ENCODE measurements at places on chromosomes 2 and 18.

DNA sequence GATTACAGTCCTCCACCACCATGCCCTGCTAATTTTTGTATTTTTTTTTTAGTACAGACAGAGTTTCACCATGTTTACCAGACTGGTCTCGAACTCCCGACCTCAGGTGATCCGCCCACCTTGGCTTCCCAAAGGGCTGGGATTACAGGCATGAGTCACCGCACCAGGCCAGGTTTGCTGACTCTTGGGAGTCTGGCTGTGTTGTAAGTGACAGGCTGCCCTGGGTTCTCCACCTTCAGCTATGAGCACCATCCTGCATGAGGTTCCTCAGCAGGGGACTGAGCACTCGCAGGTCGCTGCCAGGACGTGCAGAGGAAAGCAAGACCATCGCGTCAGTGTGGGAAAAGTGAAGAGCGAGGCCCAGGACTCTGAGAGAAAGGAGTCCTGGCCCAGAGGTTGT, 112.6 kb upstream of the NDUFV2 start:
- DNase-seq = no peak

- DNase-seq = no peak
These were observed 121.9 kb downstream of the CACNB4 start for GRCh38 chr2:151976945-151977353.

GRCh38 chr2:160940699-160941098, 219.5 kb upstream of the TANK start:
- no peak for DNase-seq

DNA sequence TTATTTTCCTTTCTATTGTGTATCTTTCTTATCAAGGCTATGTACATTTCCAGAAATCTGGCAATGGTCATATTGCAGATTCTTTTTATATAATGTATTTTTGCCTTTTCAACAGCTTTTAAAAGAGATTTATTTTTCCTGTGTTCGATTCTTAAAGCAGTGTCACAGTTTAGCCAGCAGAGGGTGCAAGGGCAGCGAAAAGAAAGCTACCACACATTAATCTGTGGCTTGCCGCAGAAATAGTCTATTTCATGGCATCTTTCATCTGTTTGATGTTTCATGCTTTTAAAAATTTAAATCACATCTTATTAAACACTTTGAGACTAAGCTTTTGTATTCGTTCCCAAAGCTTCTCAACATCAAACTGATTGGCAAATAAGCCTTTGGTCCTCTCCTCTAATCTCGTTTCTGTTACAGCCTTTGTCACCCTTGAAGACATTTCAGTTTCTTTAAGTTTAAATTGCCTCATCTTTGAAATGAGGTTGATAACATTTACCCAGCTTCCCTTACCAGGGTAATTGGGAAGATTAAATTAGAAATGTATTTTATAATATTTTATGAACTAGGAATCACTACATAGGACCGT, 73.3 kb downstream of the PIK3C3 start:
- DNase-seq = no peak

DNA sequence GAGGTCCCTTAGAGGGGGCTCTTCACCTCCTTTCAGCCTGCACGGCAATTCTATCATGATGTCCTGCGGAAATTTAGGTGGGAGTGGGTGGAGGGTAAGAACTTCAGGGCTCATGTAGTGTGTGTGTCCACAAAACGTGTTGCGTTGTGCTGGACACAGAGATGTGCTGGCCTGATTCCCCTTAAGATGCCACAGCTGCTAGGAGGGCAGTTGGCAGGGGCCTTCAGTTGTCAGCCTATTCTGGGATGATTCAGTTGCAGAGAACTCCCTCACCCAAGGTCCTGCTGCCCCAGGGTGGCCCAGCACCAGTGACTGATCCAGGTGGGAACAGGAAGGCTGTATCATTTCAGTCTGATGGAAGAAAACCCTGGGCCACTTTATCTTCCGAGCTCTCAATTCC, 1.0 kb upstream of the HJURP start:
- no peak for DNase-seq

DNA sequence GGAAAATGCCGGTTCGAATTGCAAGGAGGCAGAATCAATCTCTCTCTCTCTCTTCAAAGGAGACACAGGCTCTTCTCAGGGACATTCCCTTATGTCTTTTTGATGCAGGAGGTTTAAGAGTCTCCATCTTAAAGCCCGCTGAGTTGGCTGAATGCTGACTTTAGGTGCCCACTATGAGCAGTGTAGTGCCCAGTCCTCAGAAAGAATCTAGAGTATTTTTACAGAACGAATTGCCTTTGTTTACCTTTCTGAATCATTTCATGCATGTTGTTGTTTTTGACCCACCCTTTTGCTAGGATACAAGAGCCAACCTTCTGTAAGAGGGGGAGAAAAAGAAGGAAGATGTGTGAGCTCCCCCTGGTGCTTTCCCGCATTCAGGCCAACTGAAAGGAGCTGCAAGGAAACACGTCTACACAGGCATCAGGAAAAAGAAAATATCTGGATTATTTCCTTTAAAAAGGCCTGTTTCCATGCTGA, 193.5 kb upstream of the TCF4 start:
- DNase-seq = no peak

DNA sequence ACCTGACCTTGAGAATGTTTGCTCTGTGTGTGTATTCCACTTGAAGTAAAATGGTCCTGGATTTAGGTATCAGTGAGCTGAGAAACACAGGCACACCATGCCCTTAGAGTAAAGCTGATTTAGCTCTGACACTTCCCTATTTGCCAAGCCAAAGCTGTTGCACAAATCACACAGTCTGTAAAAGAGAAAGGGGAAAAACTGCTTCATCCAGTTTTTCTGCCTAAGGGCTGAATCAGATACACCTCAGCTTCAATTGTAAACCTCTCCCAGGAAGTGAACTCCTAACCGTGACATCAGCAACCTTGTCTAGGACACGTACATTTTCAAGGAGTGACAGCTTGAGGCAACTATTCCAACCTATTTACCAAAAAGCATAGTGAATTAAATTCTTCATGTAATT, 150.4 kb downstream of the NR4A2 start:
- DNase-seq = no peak

DNA sequence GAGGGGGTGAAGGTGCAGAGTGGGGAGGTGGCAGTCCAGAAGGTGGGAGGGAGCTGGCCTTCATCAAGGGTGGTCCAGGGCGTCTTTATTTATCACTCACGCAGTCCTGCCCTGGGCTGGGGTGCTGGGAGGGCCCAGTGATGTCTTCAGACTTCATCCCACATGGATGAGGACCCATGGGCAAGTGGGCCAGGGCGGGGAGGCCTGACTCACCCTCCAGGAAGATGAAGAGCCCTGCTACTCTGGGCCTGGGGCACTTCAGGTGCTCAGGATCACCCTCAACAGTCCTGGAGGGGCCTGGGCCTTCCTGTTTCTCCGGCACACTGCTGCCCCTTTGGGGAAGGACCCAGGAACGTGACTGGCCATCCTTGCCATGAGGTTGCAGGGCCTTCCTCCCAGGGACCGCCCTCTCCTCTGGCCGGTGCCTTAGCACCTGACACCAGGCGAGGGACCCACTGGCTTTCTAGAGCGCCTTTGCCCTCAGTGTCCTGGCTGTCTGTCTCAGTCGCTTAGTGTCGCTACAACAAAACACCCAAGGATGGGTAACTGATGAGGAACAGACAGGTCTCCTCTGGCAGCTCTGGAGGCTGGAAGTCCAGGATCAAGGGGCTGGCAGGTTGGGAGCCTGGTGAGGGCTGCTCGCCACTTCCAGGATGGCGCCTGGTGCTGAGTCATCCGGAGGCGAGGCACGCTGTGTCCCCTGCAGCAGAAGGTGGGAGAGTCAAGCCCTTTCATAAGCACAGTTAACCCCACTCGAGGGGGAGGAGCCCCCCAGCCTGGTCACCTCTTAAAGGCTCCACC, 57.8 kb upstream of the HS6ST1 start:
- no peak for DNase-seq

DNA sequence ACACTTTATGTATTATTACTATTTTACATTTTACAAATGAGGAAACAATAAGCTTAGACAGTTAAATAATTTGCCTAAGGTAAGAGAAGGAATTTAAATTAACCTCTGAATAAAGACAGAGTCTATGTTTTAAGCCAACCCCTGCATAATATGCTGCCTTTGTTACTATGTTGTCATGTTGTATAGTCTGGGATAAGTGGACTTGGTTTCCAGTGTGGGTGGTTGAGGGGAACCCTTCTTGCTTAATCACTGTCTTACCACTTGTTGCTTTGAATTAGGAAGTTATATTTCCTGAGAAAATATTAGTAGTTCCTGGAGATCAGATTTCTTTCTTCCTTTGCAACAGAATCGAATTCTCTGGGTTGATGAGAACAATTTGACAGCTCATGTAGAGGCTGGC, 52.6 kb downstream of the AGPS start:
- no peak for DNase-seq

DNA sequence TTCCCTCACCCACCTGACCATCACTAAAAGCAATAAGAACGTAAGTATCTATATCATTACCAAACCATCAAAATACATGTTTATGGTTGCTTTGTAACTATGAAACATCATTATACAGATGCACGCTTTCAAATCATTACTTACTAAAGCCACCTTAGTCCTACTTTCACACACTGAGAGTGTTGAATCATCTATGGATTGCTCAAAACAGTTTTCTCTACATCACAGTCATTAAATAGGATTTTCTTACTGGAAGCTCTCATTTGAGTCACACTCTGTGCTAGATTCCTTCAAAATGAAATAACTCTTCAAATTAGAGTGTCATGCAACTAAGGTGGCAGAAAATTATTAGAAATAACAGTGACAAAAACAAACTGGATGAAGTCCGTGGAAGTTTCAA, 878.4 kb downstream of the CPS1 start:
- DNase-seq = no peak

- no peak for DNase-seq
These were observed 695 bp upstream of the BIRC6 start for GRCh38 chr2:32355976-32356680.

GRCh38 chr18:23038712-23039111, 96.6 kb upstream of the CABLES1 start:
- no peak for DNase-seq

DNA sequence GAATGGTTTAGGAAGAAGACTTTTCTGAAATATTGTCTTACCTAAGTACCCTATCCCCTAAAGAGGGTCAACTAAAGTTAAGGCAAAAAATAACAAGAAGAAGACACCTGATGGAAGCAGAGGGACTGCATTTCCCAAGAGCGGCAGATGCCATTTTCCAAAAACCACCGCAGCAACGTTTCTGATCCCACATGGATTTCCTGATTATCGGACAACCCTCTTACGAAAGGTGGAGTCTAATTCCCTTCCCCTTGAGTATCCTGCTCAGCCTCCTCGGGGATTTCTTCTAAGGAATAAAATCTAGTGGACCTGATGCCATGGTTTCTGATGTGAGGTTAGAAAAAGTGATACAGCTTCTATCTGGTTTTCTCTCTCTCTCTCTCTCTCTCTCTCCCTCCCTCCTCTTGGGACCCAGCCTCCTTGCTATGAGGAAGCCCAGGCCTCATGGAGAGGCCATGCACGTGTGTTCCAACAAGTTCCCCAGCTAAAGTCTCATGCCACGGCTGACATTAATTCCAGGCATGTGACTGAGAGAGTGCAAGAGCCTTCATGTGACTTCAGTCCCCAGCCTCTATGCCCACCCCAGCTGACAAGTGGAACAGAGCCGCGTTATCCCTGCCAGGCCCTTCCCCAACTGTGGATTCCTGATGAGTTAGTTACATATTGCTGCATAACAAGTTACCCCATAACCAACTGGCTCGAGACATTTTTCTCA, 150.3 kb downstream of the SMAD2 start:
- no peak for DNase-seq

GRCh38 chr18:56083097-56083521, 495.1 kb upstream of the TCF4 start:
- DNase-seq = no peak

DNA sequence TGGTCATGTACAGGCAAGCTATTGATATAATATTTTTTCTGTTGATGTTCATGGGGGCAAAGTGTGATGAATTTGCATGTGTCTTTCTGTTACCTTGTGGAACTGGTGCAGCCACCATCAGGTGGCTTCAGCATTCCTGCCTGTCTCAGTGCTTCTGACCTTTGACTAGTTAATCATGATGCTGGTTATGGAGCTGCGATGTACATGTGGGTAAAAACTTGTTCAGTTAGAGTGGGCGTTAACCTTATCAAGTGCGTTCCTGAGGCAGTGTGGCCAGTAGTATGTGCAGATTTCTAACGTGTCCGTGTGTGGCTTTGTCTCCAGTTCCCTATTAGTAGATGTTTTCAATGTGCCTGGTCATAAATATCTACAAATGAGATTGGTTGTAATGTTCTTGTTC, 127.4 kb upstream of the ZSWIM2 start:
- DNase-seq = no peak

DNA sequence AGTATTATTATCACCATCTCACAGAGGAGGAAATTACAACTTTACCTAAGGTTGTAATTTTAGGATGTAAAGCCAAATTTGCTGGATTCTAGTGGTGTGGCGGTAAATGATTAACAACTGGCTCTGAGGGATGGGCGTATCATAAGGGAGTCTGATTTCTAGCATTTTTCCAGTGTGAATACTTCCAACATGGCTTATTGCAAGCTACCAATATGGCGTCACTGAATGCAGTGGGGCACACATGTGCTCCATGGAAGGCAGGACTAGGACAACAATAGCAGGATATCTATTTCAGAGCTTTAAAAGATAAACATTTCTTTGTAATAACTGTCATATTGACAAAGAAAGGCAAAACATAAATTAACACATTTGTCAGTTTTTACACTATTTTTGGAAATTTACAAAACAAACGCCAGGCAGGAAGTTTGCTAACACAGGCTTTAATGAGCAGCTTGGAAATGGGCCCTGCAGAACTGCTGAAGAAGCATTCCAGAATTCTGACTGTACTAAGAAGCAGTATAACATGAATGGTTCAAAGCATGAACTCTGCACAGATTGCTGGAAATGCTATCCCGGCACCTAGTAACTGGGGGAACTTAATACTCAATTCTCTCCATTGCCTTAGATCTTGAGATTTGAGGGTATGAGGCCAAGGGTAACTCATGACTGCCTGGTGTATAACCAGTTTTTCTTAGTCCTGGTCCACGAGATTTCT, 439.3 kb upstream of the MAP2 start:
- no peak for DNase-seq

DNA sequence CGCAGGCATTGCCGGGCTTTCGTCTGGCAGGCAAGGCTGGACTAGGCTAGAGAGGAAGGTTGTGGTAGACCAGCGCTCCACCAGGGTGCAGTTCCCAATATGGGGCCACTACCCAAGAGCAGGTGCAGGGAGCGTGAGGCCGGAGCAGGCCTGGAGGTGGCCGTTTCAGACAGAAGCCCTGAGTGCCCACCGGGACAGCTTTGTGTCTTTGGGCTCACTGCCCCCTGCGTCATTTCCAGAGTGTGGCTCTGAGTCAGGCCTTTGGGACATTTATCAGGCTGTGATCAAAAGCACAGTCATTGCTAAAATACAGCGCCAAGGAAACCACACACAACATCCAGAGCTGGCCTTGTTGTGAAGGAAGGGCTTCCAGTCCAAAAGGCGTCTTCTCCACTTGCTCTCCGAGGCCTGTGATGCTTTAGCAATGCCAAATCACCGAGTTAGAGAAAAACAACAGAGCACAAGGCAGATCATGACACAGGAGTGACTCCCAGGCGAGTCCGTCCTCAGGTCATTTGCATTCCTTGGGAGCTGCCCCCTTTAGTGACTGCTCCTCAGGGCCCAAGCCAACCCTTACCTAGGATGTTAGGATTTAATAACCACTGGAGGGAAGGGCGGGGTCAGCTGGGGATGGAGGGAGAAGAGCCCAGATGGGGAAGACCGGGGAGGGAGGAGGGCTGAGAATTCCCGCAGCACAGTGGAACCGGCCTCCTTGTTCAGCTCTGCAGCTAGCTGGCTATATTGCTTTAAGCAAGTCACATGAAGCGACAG, 42.3 kb downstream of the RFX8 start:
- no peak for DNase-seq
